ENCODE measurements at places on chromosomes 3 and 15.

- DNase-seq = no peak
Measured at GRCh38 chr15:98592136-98592535, 56.2 kb upstream of the IGF1R start.

GRCh38 chr3:190375246-190375645 lies 12.7 kb upstream of the CLDN16 start:
- DNase-seq = no peak

GRCh38 chr3:127734754-127735473 lies 62.2 kb downstream of the ABTB1 start:
- DNase-seq = peak; percentile 96

- DNase-seq = peak; percentile 78
Measured at GRCh38 chr3:39148435-39149058, 4.8 kb downstream of the CSRNP1 start.

- no peak for DNase-seq
Measured at GRCh38 chr3:176650478-176650877, 546.8 kb downstream of the TBL1XR1 start.

DNA sequence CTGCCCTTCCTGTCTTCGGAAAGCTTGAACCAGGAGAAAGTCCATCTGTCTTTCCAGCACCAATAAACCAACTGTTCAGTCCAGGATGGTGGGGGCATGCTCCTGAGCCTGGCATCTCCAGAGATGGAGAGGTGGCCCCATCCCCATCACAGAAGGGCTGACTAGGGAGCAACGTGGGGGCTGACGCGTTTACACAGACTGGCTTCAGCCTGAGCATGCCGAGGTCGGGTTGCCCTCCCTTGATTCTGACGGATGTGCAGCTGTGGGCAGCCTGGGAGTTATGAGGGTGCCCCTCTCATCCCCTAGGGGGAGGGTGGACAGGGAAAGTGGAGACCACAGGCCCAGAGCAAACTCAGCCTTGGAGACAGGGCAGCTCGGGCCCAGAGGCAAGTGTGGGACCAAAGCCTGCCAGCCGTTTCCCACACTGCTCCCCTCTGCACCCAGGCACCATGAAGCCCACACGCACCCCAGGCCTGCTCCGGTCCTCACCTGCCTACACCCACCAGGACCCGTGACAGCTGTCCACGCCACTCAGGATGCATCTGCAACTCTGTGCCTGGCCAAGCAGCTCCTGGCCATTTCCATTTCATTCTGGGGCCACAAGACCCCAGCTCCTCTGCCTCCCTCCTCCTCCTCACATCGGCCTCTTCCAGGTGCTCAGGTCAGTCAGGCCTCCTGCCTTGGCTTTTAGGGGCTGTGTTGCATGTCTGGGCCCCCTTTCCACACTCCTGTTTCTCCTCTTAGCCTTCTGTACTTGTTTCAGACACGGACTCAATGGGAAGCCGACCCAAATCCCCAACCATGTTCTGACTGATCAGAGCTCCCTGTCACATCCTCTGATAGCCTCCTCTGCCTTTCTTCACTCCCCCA lies 48.2 kb upstream of the SLC41A3 start:
- DNase-seq = peak; percentile 47

DNA sequence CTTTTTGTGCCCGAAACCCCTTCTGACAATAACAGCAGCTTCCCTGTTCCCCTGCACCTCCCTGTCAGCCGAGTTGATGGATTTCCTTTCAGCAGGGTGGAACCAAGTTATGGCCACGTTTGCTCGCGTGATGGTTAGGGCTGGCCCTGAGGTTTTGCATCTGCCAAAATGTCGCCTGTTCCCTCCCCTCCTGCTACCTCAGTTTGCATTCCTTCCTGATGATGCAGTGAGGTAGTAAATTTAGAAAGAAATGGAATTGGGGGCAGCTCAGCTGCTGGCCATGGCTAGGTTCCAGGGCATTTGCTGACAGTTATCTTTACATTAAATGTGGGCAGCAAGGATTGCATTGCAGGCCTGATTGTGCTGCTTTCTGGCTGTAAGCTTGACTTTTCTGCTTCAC lies 13.2 kb downstream of the LIMD1 start:
- DNase-seq = no peak

DNA sequence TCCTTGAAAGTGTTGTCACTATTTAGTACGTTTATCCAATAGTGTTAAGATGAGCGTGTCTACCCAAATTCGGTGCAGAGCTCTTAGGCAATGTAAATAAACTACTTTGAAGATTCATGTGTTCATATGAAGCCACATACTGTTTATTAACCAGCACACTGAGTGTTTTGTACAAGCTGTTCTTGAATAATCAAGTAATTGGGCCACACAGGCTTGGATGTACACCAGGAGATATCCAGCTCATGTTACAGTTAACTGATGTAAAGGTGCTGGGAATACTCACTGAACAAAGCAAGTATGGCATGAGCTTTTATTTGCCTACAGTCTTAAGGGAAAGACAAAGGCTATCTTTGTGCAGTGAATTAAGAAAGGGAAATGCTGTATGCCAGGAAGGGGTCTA lies 632 bp upstream of the DHX36 start:
- DNase-seq = no peak

- DNase-seq = no peak
Measured at GRCh38 chr15:60223176-60223575, 174.6 kb downstream of the ANXA2 start.

- DNase-seq = no peak
Measured at GRCh38 chr15:98823012-98823458, 174.7 kb downstream of the IGF1R start.

DNA sequence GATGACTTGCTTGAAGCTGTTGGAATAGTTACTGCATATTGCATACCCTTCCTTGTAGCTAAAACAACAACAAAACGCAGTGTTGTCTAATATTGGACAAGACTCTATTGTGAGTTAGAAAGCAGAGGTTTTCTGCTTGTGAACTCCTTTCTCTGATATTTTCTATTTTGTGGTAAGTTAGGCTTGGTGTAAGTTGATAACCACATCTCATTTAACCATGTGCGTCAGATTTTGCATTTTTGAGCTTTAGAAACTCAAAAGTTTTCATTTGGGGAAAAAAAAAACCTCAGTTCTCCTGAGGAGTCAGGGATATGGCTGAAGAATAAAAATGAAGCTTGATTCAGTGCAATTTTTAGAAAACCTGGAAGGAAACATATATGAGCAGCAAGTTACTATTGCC lies 1.5 kb downstream of the ARIH1 start:
- DNase-seq = no peak

- peak; percentile 65 for DNase-seq
Measured at GRCh38 chr3:99659032-99659431, 20.6 kb downstream of the COL8A1 start.

GRCh38 chr3:102235679-102236078 lies 199.1 kb upstream of the ZPLD1 start:
- DNase-seq = no peak

DNA sequence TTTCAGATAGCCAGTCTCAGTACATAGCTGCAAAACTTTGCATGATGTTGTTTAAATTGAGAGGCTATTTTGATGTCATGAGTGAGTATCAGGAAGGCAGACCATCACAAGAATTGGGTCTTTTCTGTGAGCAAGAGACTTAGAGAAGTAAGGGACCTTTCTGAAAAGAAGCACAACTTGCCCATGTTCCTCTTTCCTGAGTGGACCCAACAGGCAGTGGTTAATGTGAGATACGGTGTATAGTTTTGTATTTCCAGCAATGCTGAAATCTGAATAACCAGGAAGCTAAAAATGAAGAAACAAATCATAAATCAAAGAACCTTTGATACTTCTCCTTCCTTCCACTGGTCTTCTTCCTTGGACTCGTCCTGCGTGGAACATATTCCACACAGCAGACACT lies 25.1 kb downstream of the MCTP2 start:
- DNase-seq = no peak

DNA sequence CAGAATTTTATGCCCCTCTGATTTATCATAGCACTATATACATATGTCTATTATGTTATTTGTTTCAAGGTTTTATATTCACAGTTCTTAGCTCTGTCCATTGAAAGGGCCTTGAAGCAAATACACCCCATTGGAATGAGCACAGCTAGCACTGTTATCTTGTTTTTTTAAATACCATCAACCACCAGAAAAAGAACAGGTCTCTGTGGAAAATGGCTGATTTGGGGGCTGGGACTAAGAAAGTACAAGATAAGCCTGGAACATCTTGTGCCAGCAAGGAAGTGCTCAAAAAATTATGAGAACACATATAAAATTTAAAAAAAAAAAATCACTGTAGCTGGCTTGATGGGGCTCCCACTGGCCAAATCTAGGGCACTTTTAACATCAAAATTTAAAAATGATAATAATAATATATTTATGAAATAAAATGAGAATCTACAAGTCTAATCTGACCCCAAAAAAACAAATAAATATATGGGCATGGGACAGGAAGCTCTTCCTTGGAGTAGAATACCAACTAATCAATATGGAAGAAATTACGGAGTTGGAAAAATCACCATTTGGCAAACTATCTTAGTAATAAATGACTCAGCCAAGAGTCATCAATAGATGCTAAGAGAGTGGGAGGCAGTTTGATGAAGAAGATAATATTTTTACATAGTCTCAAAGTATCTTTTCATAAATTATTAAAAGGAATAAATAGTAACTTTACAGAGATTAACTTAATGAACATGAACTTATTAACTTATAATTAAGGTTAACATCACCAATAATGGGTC lies 20.5 kb downstream of the IFT80 start:
- DNase-seq = no peak

DNA sequence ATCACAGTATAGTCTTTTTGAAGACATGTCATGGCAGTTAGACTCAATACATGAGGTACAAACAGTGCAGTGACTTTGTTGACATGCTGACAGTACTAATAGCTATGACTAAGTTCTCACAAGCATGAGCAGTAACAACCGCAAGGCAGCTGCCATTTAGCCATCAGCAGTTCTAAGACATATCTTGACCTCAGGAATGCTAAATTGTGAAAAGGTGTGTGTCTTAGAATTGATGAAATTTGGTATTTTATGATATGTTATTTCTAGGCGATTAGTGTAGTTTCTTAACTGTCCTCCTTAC lies 60.7 kb upstream of the FURIN start:
- DNase-seq = no peak

GRCh38 chr15:52181938-52182780 lies 9.0 kb downstream of the GNB5 start:
- DNase-seq = no peak

- DNase-seq = no peak
Measured at GRCh38 chr3:122671553-122671952, 9.1 kb upstream of the PARP14 start.

- DNase-seq = no peak
Measured at GRCh38 chr3:160130071-160130470, 95.2 kb upstream of the C3orf80 start.

GRCh38 chr15:98856532-98856907 lies 151.1 kb downstream of the PGPEP1L start:
- no peak for DNase-seq

DNA sequence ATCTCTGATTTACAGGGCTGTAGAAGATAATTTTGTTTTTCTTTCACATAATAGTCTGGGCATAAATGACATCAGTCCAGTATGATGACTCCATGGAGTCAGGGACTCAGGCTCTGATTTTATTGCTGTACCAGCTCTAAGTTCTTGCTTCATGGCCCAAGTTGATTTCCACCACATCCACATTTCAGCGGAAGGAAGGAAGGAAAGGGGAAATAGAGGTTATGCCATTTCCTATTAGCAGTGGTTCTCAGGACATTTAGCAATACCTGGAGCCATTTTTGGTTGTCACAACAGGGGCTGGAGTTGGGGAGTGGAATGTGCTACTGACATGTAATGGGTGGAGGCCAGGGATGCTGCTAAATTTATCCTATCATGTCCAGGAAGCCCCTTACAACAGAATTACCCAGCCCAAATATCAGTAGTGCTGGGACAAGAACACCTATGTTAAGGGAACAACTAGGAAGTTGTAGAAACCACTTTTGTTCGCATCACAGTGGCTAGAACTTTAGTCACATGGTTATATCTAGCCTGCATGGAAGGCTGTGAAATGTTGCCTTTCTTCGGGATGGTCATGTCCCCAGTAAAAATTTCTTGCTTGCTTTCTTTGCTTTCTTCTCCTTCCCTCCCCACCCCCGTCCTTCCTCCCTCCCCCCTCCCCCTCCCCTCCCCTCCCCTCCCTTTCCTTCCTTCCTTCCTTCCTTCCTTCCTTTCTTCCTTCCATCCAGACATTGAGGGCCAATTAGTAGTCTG lies 42.1 kb downstream of the OXSR1 start:
- DNase-seq = no peak

DNA sequence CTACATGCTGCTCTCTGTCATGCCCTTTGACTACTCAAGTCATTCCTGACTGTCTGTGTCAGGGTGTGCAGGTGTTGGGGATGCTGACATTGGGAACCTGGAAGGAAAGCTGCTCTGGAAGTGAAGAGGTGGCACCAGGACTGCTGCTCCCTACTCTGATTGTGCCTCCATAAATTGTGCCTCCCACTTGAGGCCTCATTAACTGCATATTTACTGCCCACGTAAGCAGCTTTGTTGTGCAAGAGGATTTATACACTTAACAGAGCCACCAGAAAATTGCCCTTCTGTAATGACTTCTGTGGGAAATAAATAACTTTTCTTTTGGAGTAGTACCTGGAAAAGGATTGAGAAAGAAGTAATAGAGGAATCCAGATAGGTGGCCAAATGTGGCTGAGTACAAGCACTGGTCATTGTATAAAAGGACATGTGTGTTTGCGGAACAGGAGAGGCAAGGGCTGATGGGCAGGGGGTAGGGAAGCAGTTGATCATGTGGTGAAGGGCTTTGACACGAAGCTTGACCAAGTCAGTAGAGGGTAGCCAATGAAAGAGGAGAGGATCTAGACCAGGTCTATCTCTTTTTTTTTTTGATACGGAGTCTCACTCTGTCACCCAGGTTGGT lies 24.8 kb downstream of the IL20RB start:
- no peak for DNase-seq

GRCh38 chr3:47433796-47434195 lies 41.9 kb downstream of the SCAP start:
- peak; percentile 40 for DNase-seq

DNA sequence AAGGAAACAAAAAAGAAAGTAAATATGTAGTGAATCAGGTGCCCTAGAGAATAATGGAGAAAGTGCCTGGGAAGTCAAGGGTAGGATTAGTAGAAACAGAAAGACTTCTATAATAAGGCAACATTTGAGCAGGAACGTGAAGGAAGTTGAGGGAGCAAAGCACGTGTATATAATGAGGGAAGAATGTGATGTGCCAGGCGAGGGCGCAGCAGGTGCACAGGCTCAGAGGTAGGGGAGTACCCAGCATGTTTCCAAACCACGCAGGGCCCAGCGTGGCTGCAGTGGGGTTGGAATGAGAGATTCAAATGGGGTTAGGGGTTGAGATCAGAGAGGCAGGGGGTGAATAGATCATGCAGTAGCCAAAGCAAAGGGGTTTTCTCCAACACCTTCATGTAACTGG lies 91.9 kb upstream of the VGLL4 start:
- no peak for DNase-seq

DNA sequence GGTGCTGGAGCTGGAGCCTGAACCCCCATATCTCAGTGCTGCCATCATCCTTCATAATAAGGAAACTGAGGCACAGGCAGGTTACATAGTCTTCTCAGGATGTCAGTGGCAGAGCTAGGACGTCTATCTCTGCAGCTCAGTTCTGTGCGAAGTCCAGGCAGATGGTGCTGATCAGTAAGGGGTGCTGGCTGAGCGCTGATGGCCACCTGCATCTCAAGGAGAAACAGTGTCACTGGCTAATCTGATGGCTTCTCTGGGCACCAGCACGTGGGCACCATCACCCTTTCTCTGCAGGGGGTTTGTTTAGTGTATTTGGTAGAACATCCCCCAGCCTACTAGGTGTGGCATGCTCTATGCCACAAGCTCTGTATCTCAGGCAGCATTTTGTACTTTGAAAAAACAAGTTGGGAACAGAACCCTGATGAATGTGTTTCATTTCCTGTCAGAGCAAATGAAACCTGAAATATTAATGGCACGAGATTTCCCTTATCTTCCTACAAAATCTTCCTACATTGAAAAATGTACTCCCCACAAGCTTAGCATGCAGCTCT lies 35.1 kb downstream of the APBA2 start:
- no peak for DNase-seq

All from islet precursor cell (in vitro differentiated cells).